Cardiac fibroblast (primary cell): ENCODE measurements at places on chromosomes 12 and 14.

GRCh38 chr12:68673788-68674187 is 13.0 kb upstream of the NUP107 start:
- DNase-seq, result no peak

DNA sequence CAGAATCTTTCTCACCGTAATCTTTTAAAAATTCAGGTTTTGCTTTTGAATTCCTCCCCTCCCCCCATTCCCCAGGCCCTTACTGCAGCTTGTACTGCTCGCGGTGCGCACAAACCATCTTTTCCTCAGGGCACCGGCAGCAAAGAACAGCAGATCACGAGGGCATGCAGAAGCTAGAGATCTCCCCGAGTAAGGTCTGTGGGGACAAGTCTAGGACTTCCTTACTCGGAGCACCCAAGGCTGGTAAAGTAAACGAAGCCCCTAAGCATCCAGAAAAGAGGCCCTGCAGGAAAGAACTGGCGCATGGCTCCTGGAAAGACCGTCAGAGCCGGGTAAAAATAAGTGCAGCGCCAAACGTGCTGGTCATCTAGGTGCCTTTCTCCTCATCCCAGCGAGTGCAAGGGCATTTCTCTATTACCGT is 727 bp downstream of the LDHB start:
- peak; percentile 61 for DNase-seq

- DNase-seq, result peak; percentile 43
Measured at GRCh38 chr14:92503756-92504491, 9.7 kb upstream of the RIN3 start.

DNA sequence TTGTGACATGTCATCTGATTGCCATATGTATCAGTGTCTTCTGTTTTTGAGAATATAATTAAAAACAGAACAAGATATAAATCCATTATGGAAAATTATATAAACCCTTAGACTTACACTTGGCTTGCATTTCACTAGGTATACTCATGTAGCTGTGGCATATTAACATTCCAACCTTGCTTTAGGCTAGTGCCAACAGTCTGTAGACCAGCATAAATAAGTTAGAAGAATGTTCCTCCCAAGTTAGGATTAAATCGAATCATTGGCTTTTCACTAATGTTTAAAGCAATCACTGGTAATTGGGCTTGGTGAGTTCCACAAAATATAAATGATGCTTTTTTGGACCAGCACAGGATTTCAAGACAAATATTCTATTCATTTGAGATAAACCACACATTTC is 103.0 kb downstream of the LIN7A start:
- DNase-seq, result no peak

- DNase-seq, result no peak
Measured at GRCh38 chr12:97513950-97514349, 51.3 kb downstream of the RMST start.

GRCh38 chr12:18752280-18752920 is 14.5 kb downstream of the CAPZA3 start:
- DNase-seq, result peak; percentile 96
